Activated CD4-positive, alpha-beta T cell treated with anti-CD3 and anti-CD28 coated beads for 36 hours (primary cell): ENCODE measurements at places on chromosomes 12 and 14. TPM values are rescaled to one million over a fixed set of nuclear protein-coding genes. Genes with fewer than 3 reads are reported as not detected.
A peak's percentile ranks its signal among the peaks of the same experiment; 100 is the strongest.

GRCh38 chr14:89027097-89027740 is 202.8 kb downstream of the TTC8 start:
- no peaks in the 10 kb centered on the region for H3K36me3 ChIP-seq
- H3K4me3 ChIP-seq, result peak overlapping the region; percentile 60
- H3K4me1 ChIP-seq, result peaks cover 2% of the 10 kb centered on the region

DNA sequence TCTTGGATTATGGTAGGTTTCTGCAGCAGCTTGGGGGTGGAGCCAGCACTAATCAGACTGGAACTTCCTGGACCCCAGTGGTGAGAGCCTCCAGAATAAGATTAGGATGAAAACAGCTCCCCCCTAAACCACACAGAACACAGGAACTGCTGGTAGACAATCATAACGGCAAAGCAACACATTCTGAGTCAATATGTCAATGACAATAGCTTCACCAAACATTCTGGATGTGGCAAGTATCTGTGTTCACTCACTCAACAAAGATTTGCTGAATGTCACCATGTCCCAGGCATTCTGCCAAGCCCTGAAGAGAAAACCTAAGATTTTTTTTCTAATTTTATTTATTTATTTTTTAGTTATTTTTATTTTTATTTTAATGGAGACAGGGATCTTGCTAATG is 65.2 kb downstream of the LRRC74A start:
- H3K27ac ChIP-seq, result no peak overlapping the region
- no peak overlapping the region for H3K4me3 ChIP-seq
- DNase-seq, result no peak

- no peaks in the 10 kb centered on the region for H3K4me1 ChIP-seq
- H3K4me3 ChIP-seq, result no peak overlapping the region
- peaks cover 5% of the 10 kb centered on the region for H3K27me3 ChIP-seq
- DNase-seq, result no peak
Observed at GRCh38 chr14:37709419-37710195, 114.2 kb downstream of the TTC6 start.

The LUM gene
- not detected for total RNA-seq

GRCh38 chr14:75831455-75831854 is 150.3 kb downstream of the TGFB3 start:
- peak overlapping the region; percentile 67 for H3K27ac ChIP-seq
- H3K4me3 ChIP-seq, result no peak overlapping the region
- peaks cover 14% of the 10 kb centered on the region for H3K36me3 ChIP-seq
- H3K27me3 ChIP-seq, result no peaks in the 10 kb centered on the region
- peaks cover 22% of the 10 kb centered on the region for H3K4me1 ChIP-seq
- DNase-seq, result peak; percentile 47

- H3K4me3 ChIP-seq, result no peak overlapping the region
- H3K27ac ChIP-seq, result peak overlapping the region; percentile 68
- no peaks in the 10 kb centered on the region for H3K36me3 ChIP-seq
Observed at GRCh38 chr14:52352569-52352968, 38.5 kb downstream of the PTGER2 start.

- no peaks in the 10 kb centered on the region for H3K27me3 ChIP-seq
- peaks cover 54% of the 10 kb centered on the region for H3K36me3 ChIP-seq
- H3K4me1 ChIP-seq, result peaks cover 30% of the 10 kb centered on the region
- no peak for DNase-seq
Observed at GRCh38 chr12:56749359-56749758, 2.8 kb downstream of the PRIM1 start.

DNA sequence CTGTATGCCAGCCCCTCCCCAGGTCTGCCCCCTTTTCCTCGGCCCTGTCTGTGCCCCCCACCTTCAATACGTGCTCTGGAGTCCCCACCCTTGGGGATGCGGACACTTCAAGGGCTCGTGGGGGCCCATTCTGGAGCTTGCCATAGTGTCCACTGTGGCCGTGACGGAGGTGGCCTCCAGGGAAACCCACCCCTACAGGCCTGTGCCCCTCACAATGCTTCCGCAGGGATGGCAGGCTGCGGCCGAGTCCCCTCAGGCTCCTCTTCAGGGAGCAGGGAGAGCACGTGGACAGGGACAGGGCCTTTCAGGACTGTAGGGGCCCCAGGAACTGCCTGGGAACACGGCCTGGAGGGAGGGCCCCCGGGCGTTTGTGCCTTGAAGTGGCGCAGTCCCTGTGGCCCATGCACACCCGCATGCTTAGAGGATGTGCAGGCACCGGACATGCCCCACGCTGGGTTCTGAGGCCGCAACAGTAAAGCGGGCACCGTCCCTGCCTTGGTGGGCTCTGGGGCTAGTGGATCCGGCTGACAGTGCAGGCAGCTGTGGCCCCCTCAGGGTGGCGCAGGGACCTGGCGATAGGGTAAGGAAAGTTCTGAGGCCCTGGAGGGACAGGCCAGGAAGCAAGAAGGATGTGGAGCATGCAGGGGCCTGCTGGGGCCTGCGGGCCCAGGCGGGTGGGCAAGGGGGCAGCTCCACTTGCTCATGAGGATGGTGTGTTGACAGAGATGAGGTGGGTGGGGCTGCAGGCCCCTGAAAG is 209.0 kb upstream of the RTL1 start:
- no peaks in the 10 kb centered on the region for H3K27me3 ChIP-seq
- H3K4me3 ChIP-seq, result no peak overlapping the region
- no peak overlapping the region for H3K27ac ChIP-seq
- DNase-seq, result no peak
- H3K36me3 ChIP-seq, result no peaks in the 10 kb centered on the region

- no peak overlapping the region for H3K4me3 ChIP-seq
- no peak overlapping the region for H3K27ac ChIP-seq
- no peak for DNase-seq
- no peaks in the 10 kb centered on the region for H3K4me1 ChIP-seq
- H3K27me3 ChIP-seq, result peaks cover 3% of the 10 kb centered on the region
- H3K36me3 ChIP-seq, result no peaks in the 10 kb centered on the region
Observed at GRCh38 chr12:2551412-2551900, 243.3 kb upstream of the FKBP4 start.

The STAB2 gene
- not detected for total RNA-seq

GRCh38 chr12:70507442-70507841 is 129.8 kb downstream of the PTPRB start:
- H3K36me3 ChIP-seq, result no peaks in the 10 kb centered on the region
- peaks cover 2% of the 10 kb centered on the region for H3K27me3 ChIP-seq
- no peaks in the 10 kb centered on the region for H3K4me1 ChIP-seq
- H3K4me3 ChIP-seq, result no peak overlapping the region
- DNase-seq, result no peak

DNA sequence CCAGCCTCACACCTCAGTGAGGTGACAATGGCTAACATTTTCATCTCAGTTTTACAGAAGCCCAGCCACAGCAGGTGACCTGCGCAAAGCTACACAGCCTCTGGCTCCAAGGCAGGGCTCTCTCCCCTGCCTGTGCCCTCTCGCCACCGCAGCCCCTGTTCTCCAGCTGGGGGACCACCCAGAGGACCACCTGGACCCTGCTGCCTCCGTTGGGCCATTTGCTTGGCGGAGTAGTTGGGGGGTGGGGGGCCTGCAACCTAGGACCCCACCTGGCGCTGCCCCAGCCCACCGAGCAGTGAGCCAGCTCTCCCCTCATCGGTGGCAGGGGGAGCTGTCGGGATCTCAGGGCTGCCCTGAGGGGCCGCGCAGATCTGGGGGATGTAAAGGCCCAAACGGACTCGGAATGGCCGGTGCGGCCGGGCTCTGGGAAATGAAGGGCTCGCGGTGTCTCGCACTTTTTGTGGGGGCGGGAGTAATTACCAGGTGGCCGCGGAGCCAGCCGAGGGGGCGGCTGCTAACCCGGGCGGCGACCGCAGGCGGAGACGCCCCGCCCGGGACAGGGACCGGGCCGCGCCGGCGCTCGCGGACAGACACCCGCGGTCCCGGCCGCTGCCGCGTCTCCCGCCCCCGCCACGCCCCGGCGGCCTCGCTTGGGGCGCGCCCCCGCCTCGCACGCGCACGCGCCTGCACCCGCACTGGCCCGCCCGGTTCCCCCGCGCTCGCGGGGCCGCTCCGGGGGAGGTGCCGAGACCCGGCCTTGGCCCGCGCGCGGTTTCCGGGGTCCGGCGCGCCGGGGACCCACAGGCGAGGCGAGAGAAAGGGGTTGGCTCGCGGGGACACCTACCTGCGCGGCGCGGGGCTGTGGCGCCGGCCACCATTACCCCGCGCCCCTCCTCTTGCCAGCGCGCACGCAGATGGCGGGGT is 8.6 kb upstream of the GPR68 start:
- peak overlapping the region; percentile 50 for H3K4me3 ChIP-seq
- no peaks in the 10 kb centered on the region for H3K27me3 ChIP-seq
- H3K4me1 ChIP-seq, result peaks cover 73% of the 10 kb centered on the region

- H3K27ac ChIP-seq, result no peak overlapping the region
- no peak for DNase-seq
- H3K4me3 ChIP-seq, result no peak overlapping the region
- H3K36me3 ChIP-seq, result no peaks in the 10 kb centered on the region
- no peaks in the 10 kb centered on the region for H3K4me1 ChIP-seq
Observed at GRCh38 chr12:14057895-14058294, 76.5 kb upstream of the GRIN2B start.

The C1S gene
- 2.8 TPM for total RNA-seq

DNA sequence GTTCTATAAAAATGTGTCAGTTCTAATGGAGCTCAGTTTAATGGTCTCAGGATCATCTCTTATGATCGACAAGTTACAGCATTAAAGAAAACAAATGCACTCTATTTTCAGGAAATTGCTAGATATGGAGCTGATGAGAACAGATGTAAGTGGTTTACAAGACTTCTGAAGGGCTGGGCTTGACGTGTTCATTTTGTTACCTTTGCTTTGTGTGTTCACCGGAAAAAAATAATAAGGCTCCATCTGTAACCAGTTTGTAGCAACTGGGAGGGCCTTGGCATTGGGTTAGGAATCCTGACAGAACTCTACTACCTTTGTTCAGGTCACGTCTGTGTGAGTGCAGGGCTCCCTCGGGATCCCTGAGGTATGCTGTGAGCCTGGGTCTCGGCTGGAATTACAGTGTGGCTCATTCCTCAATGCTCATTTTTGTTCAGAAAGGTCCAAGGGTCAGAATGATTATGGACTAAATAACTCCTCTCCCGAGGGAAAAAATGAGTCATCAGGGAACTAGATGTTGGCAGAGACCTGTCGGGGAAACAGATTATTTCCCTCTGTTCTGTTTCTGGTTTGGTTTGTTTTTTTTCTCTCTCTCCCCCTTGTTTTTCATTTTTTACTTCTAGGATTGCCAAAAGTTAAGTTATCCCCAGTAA is 158.0 kb downstream of the SLC5A8 start:
- no peaks in the 10 kb centered on the region for H3K27me3 ChIP-seq
- no peak overlapping the region for H3K4me3 ChIP-seq
- H3K27ac ChIP-seq, result no peak overlapping the region
- no peaks in the 10 kb centered on the region for H3K4me1 ChIP-seq

GRCh38 chr14:89828471-89829165 is 125.9 kb downstream of the EFCAB11 start:
- no peaks in the 10 kb centered on the region for H3K4me1 ChIP-seq
- H3K4me3 ChIP-seq, result no peak overlapping the region
- H3K36me3 ChIP-seq, result peaks cover 3% of the 10 kb centered on the region
- no peak for DNase-seq
- peaks cover 3% of the 10 kb centered on the region for H3K27me3 ChIP-seq

The EMP1 gene
- 12.9 TPM for total RNA-seq

DNA sequence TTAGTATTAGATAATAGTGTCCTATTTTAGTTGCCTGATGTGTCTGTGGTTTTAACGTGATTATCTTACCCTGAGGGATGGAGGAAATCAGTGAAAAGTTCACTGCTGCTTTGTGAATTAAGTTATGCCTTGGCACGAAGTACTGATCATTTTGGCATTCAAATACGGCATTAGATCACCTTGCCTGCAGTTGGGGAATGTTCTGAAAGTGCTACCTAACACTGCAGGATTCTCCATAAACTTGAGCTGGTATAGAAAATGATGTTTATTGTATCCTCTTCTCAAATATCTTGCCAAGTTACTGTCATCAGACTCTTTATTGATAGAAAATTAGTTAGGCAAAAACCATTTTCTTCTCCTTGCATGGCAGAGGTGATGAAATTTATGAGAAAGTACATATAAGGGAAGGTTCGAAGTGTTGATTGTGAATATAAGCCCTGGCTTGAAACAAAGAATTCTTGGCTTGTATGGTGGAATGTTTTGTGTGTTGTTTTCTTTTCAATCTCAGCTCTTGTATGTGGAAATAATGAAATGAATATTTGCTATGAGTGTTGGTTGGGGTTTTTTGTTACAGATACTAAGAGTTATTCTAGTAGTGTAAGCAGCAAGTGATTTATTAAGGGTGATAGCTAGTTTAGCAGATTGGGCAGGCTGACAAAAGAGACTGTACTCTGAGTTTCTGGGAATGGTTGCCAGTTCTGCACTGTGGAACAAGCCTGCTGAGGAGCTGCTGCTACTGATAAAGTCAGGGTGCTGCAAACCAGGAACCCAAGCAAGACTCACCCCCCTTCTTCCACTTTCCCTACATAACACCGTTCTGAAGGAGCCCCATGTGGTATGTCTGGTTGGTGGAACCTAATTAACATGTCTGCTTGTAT is 448.3 kb downstream of the PCNX1 start:
- H3K36me3 ChIP-seq, result peaks cover 38% of the 10 kb centered on the region
- peaks cover 41% of the 10 kb centered on the region for H3K4me1 ChIP-seq
- no peak overlapping the region for H3K27ac ChIP-seq
- DNase-seq, result no peak
- H3K4me3 ChIP-seq, result no peak overlapping the region

- no peak for DNase-seq
- no peaks in the 10 kb centered on the region for H3K27me3 ChIP-seq
- H3K4me1 ChIP-seq, result no peaks in the 10 kb centered on the region
- no peaks in the 10 kb centered on the region for H3K36me3 ChIP-seq
- H3K27ac ChIP-seq, result no peak overlapping the region
- no peak overlapping the region for H3K4me3 ChIP-seq
Observed at GRCh38 chr12:22994316-22994675, 369.3 kb downstream of the ETNK1 start.

The MANSC1 gene
- total RNA-seq, result 2.2 TPM

GRCh38 chr14:79781882-79782281 is 429.4 kb downstream of the DIO2 start:
- no peak overlapping the region for H3K27ac ChIP-seq
- H3K27me3 ChIP-seq, result no peaks in the 10 kb centered on the region
- no peak for DNase-seq
- H3K4me3 ChIP-seq, result no peak overlapping the region
- no peaks in the 10 kb centered on the region for H3K36me3 ChIP-seq
- no peaks in the 10 kb centered on the region for H3K4me1 ChIP-seq

GRCh38 chr12:126558219-126558618 is 1493.0 kb downstream of the AACS start:
- no peaks in the 10 kb centered on the region for H3K27me3 ChIP-seq
- no peak overlapping the region for H3K4me3 ChIP-seq
- no peaks in the 10 kb centered on the region for H3K4me1 ChIP-seq
- no peaks in the 10 kb centered on the region for H3K36me3 ChIP-seq
- DNase-seq, result no peak

The ZNF891 gene
- total RNA-seq, result 1.9 TPM

The SIX1 gene
- not detected for total RNA-seq

- H3K27me3 ChIP-seq, result no peaks in the 10 kb centered on the region
- H3K36me3 ChIP-seq, result no peaks in the 10 kb centered on the region
- H3K4me3 ChIP-seq, result no peak overlapping the region
- H3K4me1 ChIP-seq, result no peaks in the 10 kb centered on the region
- no peak for DNase-seq
- no peak overlapping the region for H3K27ac ChIP-seq
Observed at GRCh38 chr14:86613786-86614185, 1083.8 kb downstream of the FLRT2 start.

The FAM181A gene
- total RNA-seq, result not detected

The KIF21A gene
- 12.0 TPM for total RNA-seq
